ENCODE measurements at places on chromosomes 5 and 9.
A peak's percentile ranks its signal among the peaks of the same experiment; 100 is the strongest.

- no peak for DNase-seq
These were observed 76.3 kb downstream of the AOPEP start for GRCh38 chr9:94802793-94803192.

DNA sequence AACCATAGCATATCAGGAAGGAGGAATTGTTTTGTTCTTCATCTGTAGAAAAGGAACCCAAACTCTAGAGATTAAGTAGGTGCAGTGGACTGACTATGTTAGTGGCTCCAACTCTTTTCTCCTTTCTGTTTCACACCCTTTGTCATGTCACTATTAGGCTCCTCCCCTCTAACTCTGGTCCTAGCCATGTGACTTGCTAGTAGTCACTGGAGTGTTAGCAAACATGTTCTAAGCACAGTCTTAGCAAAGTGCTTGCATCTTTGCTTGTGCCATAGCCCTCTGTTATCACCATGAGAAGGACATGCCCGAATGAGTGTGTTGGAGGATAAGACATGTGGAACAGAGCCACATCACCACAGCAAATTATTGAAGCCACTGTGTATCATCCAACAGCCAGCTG, 55.4 kb upstream of the PPP3R2 start:
- no peak for DNase-seq

- DNase-seq, result no peak
These were observed 12.8 kb upstream of the MAN2A1 start for GRCh38 chr5:109676920-109677319.

- peak; percentile 84 for DNase-seq
These were observed 29.5 kb upstream of the LHFPL2 start for GRCh38 chr5:78677777-78678668.

GRCh38 chr9:114591849-114592248, 4.3 kb downstream of the ATP6V1G1 start:
- no peak for DNase-seq

DNA sequence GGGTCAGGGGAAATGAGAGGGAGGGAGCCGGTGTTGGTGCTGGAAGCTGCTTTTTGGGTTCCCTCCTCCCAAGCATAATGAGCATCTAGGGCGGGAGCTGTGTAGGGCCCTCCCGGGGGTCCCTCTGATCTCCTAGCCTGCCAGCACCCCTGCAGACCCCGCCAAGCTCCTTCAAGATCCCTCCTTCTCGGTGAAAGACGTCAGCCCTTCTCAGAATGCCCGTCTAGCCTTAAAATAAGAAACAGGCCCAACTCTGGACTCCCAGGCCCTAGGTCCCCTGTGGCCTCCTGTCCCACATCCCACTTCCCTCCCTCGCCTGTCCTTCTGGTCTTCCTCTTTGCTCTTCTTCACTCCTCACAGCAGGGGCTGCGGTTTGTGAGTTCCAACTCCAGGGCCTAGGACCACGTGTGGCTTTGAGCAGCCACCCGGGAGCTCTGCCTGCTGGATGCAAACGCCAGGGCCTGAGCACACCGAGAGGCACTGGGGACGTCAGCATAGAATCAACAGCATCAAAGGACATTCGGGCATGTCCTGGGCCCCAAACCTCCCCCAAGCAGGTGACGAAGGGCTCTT, 8.8 kb upstream of the SCGB3A1 start:
- DNase-seq, result no peak

GRCh38 chr9:16877256-16877655, 6.8 kb upstream of the BNC2 start:
- no peak for DNase-seq

GRCh38 chr9:372128-372527, 157.5 kb downstream of the DOCK8 start:
- DNase-seq, result no peak

- DNase-seq, result no peak
These were observed 140.0 kb downstream of the MUSK start for GRCh38 chr9:110808599-110808980.

DNA sequence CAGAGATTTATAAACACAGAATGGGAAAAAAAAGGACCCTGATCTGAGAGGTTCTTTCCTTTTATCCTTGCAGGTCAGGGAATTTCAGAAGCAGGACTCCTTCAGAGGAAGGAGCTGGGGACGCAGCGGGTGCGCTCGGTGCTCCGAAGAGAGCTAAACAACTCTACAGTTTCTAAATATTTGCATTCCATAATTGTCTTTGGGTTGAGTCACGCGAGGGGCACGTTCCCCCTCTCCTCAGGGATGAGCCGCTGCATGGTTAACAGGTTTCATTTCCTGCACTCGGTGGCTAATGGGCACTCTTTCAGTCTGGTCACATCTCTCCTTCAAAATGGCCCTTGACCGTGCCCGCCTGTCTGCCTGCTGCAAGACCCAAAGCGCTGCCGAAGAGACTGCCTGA, 165.0 kb upstream of the HMHB1 start:
- no peak for DNase-seq

- no peak for DNase-seq
These were observed 176.8 kb upstream of the RASEF start for GRCh38 chr9:83239747-83240146.

- no peak for DNase-seq
These were observed 19.8 kb downstream of the TXNDC8 start for GRCh38 chr9:110317911-110318310.

- DNase-seq, result no peak
These were observed 749.2 kb downstream of the EFNA5 start for GRCh38 chr5:106921567-106921966.

- DNase-seq, result no peak
These were observed 403.5 kb downstream of the ZNF608 start for GRCh38 chr5:124342986-124343385.

- no peak for DNase-seq
These were observed 719.2 kb upstream of the CTNND2 start for GRCh38 chr5:12623408-12623807.

- DNase-seq, result no peak
These were observed 619.9 kb downstream of the PTPRD start for GRCh38 chr9:9992936-9993335.

DNA sequence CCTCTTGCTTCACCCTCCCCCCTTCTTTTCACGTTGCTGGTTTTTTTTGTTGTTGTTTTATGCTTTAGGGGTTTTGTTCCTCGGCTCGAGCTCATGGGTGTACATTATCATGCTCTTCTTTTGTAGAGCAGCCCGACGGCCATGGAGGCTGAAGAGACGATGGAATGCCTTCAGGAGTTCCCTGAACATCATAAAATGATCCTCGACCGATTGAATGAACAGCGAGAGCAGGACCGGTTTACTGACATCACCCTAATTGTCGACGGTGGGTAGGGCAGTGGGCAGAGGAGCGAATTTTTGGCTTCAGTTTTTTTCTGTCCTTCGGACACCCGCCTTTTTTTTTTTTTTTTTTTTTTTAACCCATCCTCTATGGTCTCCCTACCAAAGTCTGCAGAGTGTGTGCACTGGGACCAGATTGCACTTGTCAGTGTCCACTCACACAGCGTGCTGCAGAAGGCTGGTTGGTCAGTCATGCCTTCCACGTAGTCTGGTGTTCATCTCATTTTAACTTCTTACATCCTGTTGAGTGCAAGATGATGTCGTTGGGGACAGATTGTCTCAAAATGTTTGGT, 1.3 kb downstream of the ZNF131 start:
- no peak for DNase-seq

GRCh38 chr9:127209220-127209619, 55.4 kb upstream of the GARNL3 start:
- DNase-seq, result no peak

- DNase-seq, result no peak
These were observed 49.9 kb downstream of the USP20 start for GRCh38 chr9:129885018-129885669.

DNA sequence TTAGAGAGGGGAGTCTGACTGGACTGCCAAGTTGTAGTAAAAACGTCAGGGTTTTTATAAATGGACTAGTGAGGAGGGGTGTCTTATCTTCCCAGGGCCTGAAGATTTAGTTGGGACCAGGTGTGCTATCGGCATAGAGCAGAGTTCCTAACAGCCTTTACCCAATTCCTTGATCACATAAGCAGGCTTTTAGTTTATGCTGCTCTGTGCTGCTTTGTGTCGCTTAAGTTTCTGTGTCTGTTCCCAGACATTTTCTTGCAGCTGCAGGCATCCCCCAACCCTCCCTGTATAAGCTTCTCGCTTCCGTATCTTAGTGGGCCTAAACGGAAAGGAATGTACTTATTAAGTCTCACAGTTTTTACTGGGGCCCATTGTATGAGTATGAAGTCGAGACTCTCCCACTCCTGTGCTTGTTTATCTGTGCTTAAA, 2.6 kb upstream of the SMC5 start:
- no peak for DNase-seq

DNA sequence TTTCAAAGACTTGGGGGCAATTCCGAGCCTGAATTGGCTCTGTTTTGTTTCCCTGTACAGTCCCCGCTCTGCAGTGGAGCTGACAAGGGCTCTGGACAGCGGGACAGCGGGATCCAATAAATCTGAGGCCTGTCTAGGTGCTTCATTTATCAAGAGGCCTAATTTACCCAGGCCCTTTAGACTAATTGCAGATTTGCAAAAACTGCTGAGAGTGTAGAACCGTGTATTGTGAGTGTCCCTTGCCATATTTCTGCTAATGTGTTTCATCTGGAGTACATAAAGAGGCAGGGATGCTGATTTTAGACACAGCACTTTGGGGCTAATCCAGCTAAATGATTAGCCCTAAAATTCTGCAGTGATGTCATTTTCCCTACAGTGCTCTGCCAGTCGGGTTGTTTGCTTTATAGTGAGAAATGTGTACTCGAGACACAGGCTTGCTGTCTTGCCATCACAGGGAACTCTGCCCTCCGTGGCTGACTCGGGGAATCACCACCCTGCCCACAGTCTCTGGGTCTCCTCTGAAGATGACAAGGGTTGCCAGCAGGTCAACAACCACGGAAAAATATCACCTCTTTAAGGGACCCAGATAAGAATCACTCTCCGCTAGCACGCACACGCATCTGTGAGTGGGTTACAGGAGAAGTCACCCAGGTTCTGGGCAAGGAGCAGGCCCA, 592.0 kb downstream of the BNC2 start:
- DNase-seq, result no peak

DNA sequence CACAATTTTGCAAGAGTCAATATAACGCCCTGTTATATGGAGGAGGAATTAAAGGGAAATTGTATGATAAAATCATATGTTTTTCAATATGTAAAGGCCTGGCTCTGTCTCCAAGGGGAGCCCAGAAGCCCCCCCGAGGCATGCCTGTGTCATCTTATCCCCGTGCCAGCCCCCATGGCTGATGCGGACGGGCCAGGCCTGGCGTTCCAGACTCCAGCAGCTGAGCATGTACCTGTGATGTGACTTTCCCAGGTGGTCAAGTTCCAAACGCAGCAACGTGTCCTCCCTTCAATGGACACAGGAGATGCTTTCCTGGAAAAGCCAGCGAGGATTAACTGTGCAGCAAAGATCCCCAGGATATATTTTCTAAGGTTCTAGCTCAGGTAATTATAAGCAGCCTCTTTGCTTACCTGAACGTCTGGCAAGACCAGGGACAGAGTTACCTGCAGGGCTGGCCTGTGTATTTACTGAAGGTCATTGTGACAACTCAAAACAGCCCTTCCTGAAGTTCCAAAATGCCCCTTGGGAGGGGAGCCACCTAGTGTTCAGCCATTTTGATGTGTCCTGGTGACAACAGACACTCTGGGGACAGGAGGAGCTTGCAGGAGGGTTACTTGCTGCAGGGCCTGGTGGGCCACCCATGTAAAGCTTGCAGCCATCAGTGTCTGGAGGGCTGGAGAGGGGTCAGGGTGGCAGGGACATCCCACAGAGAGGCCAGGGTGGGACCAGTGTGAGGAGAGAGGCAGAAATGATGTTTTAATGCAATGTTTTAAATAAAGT, 53.3 kb upstream of the RNU6ATAC start:
- DNase-seq, result no peak

- DNase-seq, result no peak
These were observed 18.9 kb upstream of the ASS1 start for GRCh38 chr9:130425741-130426466.

GRCh38 chr9:113911850-113912557, 35.9 kb downstream of the ZNF618 start:
- DNase-seq, result no peak

GRCh38 chr9:129888293-129889121, 53.2 kb downstream of the USP20 start:
- no peak for DNase-seq

- no peak for DNase-seq
These were observed 418.8 kb downstream of the TLE4 start for GRCh38 chr9:79990536-79990935.

DNA sequence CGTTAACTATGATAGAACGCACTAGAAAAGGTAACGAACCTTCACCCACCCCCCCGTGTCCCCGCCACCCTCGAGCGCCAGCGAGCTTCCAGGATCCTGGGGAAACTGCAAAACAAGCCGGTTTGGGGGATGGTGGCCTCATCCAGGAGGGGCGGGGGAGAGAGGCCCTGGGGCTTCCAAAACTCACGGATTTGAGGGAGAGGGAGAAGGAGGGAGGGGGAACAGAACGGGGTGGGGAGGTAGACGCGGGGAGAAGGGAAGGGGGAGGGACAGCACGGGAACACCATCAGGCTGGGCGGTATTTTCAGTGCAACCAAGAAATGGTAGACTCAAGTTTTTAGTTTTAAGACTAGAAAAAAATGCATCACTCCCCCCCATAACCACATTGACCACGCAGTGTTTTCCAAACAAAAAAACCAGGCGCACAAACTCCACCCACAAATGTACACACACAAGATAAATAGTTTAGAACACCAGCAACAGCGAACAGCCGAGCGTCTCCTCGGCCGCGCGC, 1.4 kb downstream of the NRARP start:
- DNase-seq, result no peak

DNA sequence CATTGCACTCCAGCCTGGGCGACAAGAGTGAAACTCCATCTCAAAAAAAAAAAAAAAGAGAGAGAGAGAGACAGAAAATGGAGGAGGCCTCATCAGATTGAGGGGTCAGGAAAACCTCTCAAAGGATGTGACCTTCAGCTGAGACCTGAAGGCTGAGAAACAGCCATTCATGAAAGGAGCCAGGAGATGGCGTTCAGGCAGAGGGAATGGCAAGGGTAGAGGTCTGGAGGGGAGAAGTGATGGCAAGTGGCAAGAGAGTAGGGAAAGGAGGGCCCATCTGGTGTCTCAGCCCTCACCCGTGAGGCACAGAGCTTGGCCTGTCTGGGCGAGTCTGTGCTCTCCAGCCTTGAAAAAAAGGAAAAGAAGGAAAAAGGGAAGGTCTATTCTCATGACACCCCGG, 17.0 kb downstream of the CAMK2A start:
- DNase-seq, result no peak

DNA sequence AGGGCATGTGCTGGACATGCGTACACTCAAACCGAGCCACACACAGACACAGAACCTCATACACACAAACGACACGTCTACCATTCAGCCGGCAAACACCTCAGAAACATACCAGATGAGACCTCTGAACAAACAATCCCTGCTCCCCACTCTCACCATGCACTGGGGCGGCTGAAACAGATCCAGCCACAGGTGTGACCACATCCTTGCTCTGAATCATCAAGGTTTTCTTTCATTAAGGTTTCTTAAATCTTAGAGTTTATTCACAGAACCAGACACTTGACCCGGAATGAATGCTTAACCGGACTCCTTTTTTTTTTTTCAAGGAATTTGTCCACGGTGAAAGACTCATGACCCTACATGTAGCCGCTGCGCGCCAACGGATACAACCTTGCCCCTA, 26.2 kb downstream of the TERT start:
- no peak for DNase-seq

Data from AG04449 (cell line).